Activated T-helper 17 cell treated with anti-CD3 and anti-CD28 coated beads, Interleukin-2, amount 50 U/mL, for 72 hours (primary cell): ENCODE measurements at places on chromosomes 16 and 17.

- ATAC-seq, result no peak
Measured at GRCh38 chr16:27439271-27440018, 37.5 kb downstream of the IL21R start.

- no peak for ATAC-seq
Measured at GRCh38 chr16:19367335-19367734, 50.3 kb upstream of the TMC5 start.

DNA sequence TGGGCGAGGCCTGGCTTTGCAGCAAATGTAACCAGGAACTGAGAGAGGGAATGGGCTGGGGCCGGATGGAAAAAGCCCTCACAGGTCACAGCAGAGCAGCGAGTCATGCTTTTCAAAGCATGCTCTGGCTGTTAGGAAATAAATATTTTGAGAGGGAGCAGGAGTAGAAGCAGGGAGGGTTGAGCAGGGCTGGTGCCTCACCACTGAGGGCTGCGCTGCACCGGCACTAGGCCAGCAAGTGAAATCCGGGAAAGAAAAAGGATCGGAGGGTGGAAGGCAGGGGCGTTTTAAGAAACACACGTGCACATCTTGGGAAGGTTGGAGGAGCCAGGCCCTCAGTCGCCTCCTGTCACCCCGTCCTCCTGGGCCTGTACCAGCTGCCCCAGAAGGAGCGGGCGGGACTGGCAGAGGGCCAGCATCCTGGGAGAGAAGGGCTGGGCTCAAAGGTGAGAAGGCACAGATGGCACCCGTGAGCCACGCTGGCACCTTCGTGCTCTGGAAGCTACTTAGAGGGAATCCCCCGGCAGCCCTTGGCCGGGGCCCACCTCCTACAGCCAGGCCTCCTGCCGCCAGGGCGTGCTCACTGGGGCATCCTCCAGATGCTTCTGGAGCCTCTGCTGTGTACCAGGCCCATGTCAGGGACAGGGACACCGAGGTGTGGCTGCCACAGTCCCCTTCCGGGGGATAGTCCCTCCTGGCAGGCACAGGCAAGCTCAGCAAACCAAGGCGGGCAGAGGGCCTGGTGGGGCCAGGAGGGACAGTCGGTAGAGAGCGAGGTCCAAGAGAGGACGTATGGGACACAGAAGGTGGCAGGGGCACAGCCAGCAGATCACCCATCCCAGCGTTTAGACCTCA is 71.5 kb upstream of the PLCG2 start:
- ATAC-seq, result no peak

GRCh38 chr16:57042157-57043111 is 49.9 kb upstream of the CPNE2 start:
- ATAC-seq, result peak; percentile 82

DNA sequence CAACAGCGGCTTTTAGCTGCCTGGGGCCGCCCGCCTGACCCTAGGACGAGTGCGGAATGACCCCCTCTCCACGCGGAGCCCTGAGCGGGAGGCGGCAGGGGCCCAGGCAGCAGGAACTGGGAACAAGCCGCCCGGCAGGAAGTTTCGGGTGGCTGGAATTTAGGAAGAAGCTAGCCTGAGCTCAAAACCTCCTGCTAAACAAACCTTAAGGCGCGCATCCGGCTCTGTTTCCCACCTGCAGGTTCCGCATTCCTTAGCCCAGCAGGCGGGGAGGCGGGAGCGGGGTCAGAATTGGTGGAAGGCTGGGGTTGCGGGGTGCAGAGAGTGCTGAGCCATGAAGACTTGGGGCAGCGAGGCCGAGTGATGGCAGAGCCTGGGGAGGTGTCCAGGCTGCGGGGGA is 813.9 kb downstream of the KCNJ18 start:
- no peak for ATAC-seq
